ENCODE measurements at places on chromosomes 4 and X.

- DNase-seq, result no peak
Observed at GRCh38 chrX:56000174-56000573, 232.0 kb upstream of the KLF8 start.

DNA sequence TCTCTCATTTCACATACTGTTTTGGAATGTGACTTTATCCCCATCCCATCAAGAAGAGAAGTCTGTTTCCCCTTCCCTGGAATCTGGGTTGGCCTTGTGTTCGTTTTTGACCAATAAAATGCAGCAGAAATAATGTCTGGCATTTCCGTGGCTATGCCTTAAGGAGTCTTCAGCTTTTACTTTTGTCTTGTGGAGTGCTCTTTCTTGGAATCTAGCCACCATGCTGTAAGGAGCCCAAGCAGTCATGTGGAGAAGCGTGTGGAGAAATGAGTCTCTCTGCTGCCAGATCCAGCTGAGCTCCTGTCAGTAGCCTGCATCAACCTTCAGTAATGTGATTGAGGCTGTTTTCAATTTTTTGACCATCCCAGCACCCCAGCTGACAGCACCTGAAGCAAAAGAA, 84.4 kb upstream of the ARMCX2 start:
- DNase-seq, result no peak

DNA sequence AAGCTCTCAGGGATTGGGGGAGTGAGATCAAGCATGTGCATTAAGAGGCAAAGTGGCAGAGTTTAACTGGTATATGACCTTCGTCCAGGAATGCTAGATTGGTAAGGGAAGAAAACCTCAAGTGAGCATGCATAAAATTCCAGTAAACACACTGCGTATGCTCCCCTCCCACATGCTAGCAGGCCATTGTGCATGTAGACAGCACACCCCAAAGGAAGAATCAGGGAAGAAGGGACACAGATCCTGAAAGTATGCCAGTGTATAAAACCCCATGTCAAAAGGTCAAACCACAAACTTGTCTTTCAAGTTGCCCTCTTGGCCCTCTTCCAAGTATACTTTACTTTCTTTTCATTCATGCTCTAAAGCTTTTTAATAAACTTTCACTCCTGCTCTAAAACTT, 405.2 kb upstream of the CNKSR2 start:
- no peak for DNase-seq

DNA sequence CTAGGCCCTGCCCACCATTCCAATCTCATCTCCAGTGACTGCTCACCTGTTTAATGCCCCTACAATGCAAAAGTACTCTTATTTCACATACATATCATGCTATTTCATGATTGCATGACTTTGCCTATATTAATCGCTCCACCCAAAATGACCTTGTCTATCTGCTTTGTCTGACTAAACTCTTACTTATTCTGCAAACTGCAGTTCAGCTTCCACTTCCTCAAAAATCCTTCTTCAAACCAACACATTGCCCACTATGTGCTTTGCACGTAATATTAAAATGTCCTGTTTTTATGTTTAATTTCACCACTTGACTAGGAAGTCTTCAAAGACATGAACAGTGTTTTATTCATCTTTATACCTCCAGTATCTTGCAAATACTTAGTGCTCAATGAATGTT, 229.6 kb downstream of the OPHN1 start:
- no peak for DNase-seq

DNA sequence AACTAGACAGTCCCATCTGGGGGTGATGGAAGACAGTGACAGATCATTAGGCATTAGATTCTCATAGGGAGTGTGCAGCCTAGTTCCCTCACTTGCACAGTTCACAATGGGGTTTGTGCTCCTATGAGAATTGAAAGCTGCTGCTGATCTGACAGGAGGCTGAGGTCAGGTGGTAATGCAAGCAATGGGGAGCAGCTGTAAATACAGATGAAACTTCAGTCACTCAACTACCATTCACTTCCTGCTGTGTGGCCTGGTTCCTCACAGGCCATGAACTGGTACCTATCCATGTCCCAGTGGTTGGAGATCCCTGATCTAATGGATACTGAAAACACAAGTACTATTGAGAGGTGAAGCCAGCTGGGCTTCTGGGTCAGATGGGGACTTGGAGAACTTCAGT, 72.5 kb downstream of the AGTR2 start:
- no peak for DNase-seq

- no peak for DNase-seq
Observed at GRCh38 chr4:56438766-56439165, 2.7 kb downstream of the PAICS start.

DNA sequence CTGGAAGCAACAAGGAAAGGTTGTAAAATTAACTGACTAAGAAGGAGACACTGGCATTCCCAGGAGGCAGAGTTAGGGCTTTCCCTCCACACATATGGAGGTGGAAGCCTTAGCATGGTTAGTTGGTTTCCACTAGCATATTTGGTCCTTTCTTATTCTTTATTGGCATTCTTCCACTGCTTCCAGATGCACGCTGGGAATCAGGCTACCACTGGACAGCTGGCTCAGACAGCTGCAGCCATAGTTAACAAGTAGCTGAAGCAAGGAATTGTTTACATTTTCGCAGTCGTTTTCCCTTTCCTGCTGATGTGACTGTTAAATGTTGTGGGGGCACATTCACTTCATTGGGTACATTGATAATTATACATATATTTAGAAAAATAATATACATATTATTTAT, 169.2 kb downstream of the GRIA2 start:
- DNase-seq, result no peak

DNA sequence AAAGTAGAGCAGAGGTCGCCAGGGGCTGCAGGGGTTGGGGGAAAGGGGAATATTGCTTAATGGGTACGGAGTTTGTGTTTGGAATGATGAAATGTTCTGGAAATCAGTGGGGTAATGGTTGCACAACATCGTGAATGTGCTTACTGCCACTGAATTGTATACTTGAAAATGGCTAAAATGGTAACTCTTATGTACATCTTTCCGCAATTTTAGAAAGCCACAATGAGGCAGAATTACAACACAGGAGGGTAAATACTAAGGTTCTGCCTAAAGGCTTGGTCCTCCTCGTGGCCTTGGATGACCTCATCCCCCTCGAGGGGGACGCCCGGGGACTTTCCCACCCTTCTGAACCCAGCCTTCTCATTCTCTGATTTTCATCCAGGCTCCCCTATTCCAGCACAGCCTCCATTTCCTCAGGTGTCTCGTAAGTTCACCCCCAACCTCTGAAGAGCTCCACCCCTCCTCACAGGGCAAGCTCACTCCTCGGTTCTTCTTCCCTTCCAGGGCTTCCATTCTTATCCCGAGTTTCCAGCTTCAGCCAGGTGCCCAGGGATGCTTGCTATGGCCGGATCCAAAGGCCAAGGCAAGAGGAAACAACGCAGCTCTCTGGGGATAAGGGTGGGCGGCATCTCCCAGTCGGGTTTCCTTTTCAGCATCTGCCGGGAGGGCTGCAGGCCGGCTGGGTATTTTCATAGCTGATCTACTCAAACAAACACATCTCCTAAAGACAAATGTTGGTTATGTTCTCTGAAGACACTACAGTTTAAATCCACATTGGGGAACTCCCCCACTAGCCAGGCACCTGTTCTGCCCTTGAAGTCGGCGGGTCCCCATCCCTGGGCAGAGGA, 71.3 kb upstream of the ACSL1 start:
- DNase-seq, result no peak

DNA sequence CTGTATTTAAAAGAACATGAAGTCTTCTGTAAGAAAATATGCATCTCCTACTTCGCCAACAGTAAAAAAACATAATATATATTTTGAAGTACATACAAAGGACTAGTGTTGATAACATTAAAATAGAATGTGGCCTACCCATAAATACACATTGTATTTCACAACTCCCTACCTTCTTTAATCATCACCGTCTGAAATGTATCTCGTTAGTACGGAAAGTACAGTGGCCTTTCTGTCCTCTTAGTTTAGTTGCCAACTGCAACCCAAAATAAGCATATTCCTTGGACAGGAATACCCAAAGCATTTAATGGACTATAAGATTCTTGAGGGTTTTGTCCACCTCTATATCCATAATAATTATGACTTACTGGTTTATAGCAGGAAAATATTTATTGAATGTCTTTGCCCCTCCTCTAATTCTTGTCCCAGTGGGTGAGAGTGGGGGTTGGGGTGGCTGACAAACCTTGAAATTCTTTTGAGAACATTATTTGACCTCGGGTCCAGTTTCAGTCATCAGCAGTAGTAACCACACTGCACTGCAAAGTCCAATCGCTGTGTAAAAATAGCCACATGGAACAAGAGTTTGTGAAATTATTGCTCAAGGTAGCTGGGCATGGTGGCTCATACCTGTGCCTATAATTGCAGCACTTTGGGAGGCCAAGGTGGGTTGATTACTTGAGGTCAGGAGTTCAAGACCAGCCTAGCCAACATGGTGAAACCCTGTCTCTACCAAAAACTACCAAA, 474.5 kb downstream of the KLHL13 start:
- DNase-seq, result no peak

DNA sequence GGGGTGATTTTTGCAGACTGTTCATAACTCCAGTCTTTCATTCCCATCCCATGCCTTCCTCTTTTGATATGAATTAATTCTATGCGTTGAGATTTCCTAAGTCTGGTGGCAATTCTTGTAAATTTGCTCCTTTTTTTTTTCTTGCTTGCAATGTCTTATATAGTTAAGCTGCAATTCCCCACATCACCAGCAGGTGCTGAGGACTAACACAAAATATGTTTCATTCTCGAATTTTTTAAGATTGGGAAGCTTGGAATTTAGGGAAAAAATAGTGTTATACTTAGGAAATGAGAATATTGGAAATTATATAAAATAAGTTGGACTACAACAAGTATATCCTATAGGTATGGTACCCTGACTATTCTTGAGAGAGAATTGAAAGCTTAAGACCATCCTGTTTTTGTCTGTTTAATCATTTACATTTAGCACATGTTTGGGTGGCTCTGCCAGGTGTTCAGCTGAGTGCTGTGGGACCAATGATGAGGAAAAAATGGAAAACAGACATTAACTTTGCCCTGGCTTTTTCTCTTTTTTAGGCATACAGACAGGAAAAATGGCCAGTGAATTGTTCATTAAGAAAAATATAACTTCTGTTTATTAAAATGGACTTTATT, 30.2 kb downstream of the AFF2 start:
- no peak for DNase-seq

GRCh38 chr4:42816189-42816879, 76.2 kb upstream of the GRXCR1 start:
- no peak for DNase-seq

GRCh38 chr4:23485801-23486200, 404.0 kb downstream of the PPARGC1A start:
- no peak for DNase-seq

Data from T-cell (primary cell).